ENCODE measurements at places on chromosomes 13 and 19.

DNA sequence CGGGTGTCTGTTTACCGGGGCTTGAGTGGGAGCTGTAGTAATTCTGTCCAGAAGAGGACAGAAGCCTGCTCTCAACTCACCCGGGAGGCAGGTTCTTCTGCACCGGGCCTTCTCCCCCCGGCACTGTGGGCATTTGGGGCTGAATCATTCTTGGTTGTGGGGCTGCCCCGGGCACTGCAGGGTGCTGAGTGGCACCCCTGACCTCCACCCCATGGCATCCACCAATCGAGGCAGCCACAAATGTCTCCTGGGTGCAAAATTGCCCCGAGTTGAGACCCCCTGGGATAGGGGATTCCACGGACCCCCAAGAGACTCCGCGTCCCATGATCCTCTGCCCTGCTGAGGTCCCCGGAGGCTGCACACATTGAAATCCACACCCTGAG is 68.8 kb downstream of the GNG7 start:
- DNase-seq = no peak

- no peak for DNase-seq
These were observed at the start of gene PNMA8A for GRCh38 chr19:46471116-46471733. TSS of gene PNMA8A (minus strand) at chr19:46471563. CDS start at chr19:46471035, 528 bp downstream.

DNA sequence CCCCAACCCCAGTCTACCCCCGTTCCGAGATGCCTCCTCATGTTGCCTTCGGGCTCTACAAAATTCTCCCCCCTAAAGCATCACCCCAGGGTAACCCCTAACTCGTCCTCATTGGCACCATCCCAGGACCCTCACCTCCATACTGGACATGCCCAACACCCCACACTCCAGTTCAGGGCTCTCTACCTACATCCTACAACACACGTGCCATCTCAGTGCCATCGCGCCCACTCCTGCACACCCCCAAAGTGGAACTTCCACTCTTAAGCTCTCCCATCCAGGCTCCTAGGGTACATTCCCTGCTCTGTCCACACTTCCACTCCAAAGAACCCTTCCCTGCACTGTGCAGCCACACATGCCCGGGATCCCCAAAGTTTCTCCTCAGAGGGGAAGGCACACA is 827 bp upstream of the FKRP start:
- no peak for DNase-seq

- DNase-seq = no peak
These were observed 32.9 kb downstream of the RXFP2 start for GRCh38 chr13:31772231-31772630.

DNA sequence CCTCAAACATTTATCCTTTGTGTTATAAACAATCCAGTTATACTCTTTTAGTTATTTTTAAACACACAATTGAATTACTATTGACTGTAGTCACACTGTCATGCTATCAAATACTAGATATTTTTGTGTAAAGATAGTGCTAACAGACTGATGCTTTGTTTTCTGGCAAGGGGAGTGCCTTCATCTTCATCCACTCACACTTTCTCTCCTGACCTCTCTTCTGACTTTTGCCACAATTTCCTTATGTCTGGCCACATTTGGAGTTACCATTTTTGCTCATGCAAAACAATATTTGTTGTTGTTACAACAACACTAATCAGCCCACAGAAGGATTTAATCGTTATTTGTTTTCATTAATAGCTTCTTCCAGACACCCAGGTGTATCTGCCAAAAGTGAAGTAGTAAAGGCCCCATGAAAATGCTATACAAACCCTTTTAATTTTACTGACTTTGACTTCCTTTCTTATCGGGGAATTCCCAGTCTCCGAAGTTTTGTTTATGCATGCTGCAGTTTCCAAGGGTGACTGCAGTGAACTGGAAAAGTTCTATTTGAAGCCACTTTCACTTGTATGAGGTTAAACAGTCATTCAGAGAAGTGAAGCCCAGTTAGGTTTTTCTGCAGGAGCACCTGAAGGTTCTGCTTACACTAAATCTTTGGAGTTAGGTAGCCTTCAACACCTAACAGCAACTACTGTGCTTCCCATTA is 66.1 kb upstream of the FRY start:
- DNase-seq = peak; percentile 52

DNA sequence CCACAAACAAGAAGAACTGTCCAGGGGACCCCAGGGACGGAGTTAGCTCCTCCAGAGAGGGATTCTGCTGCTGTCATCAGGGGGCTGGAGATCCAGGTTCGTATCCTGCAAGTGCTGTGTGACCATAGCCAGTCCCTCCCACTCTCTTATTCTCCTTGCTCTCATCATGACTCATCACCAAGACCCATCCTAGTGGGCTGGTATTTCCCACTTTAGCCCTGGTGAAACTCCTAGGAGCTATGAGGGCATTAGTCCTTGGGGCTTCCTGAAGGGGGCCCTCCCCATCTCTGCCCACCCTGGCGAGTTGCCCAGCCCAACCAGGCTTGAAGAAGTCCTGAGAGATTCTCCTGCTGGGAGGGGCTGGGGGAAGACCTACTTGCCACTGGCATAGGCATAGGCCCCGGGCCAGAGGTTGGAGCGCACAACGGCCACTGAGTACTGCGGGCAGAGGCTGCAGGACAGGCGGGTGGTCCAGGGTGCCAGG is 7.5 kb upstream of the DMWD start:
- no peak for DNase-seq

DNA sequence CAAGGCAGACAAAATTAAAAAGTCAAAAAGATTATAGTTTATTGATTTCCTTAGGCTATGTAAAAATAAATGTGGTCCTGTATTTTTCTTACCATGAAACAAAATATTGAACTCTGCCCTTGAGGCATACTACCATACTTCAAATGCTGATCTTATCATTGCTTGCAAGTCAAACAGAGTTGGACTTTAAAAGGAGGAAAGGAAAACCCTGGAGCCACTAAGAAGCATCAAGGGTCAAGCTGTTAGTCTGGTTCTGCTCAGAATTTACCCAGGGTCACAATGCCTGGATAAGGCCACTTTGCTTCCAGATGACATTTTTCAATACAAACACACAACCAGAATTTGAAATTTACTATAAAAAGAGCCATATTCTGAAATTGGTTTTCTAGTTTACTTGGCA is 2.2 kb upstream of the FREM2 start:
- DNase-seq = peak; percentile 73

DNA sequence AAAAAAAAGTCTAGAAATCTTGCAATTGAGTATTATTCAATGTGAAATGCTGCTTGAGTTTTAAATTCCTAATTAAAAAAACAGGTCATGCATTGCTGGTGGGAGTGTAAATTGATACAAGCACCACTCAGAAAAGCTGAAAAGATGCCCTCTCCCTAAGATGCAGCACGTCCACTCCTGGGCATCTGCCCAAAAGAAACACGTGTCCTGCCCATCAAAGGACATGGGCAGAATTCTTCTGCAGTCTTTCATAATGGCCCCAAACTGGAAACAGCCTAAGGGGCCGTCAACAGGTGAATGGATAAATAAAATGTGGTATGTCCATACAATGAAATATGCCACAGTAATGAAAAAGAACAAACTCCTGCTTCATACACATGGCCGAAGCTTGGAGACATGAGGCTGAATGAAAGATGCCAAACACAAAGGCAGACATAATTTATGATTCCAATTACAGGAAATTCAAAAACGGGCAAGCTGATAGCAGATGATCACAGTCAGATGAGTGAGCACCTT is 7.8 kb downstream of the POU2F2 start:
- DNase-seq = no peak

GRCh38 chr19:40357640-40358039 is 9.1 kb downstream of the PLD3 start:
- no peak for DNase-seq

DNA sequence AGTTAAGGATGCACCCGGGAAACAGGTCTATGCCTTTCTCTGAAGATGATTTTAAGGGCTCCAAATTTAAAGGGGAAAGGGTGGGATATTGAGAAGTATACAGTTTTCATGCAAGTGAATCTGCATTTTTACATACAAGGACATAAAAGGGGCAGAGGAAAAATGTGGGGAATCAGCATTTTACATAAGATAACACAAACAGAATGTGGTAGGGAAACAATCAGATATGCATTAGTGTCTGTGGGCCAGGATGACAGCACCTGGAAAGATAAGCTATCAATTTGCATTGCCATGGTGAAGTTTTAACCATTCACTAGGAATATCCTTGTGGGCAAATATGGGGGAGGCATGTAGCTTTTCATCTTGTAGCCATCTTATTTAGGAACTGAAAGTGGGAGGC is 24.1 kb downstream of the IGFL3 start:
- DNase-seq = no peak

GRCh38 chr13:50720861-50721671 is 122.4 kb downstream of the DLEU7 start:
- no peak for DNase-seq

DNA sequence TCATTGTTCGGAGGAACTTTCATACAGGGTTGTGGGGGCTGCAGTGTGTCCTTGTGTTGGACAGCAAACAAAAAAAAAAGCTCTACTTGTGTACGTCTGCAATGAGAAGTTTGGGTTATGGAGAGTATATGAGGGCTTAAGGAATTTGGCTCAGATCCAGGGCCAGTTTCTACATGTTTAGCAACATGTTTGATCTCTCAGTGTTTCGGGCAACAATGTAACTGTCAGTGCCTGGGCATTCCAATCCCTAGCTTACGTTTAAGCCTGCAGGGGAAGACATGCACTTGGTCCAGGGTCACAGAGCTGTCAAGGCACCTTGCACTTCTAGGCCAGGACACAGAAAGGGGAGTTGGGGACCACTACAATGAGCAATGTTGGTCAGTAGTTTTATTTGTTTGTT is 13.9 kb downstream of the ZNF543 start:
- DNase-seq = no peak

- no peak for DNase-seq
These were observed 136.6 kb upstream of the USP29 start for GRCh38 chr19:56983171-56983570.

DNA sequence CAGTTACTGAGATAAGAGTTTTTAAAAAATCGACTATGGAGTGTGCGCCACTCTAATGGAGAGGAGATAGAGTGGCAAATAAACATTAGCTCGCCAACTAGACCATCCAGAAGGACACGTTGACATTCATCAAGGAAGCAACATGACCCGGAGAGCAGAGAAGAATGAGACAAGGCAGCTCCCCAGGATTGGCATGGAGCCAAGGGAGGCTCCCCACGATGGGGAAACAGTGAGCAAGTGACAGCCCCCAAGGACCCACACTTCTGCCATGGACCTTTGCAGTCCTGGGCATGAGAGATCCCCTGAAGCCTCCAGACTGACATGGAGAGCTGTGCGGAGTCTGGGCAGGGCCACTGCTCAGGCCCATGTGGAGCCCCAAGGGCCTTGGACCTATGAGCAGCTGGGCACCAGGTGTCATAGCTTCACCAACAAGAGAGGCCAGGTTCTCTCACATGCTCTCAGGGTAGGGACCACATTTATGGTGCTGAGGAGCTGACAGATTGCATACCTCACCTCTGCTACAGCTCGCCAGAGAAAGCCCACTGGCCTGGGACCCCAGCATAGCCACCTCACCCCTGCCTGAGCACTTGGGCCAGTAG is 6.7 kb downstream of the SIGLEC6 start:
- DNase-seq = no peak

GRCh38 chr13:93951951-93952350 is 527.5 kb downstream of the DCT start:
- DNase-seq = no peak

- DNase-seq = no peak
These were observed 9.9 kb downstream of the FRY start for GRCh38 chr13:32041429-32041828.

DNA sequence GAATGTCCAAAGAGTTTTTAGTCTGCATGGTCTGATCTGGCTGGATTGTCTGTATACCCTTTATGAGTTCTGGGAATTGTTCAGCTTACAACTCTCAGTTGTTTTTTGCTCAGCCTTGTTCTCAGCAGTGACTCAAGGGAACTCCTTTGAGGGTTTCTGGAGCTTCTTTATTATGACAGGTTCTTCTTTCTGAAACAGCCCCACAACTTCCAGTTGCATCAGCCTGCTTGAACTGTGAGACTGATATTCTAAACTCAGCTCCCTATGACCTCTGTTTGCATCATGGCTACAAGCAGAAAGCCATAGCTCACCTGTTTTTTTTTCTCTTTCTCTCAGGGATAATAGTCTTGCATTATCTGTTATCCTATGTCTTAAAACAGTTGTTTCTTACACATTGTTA is 85.0 kb downstream of the TDRD3 start:
- no peak for DNase-seq

DNA sequence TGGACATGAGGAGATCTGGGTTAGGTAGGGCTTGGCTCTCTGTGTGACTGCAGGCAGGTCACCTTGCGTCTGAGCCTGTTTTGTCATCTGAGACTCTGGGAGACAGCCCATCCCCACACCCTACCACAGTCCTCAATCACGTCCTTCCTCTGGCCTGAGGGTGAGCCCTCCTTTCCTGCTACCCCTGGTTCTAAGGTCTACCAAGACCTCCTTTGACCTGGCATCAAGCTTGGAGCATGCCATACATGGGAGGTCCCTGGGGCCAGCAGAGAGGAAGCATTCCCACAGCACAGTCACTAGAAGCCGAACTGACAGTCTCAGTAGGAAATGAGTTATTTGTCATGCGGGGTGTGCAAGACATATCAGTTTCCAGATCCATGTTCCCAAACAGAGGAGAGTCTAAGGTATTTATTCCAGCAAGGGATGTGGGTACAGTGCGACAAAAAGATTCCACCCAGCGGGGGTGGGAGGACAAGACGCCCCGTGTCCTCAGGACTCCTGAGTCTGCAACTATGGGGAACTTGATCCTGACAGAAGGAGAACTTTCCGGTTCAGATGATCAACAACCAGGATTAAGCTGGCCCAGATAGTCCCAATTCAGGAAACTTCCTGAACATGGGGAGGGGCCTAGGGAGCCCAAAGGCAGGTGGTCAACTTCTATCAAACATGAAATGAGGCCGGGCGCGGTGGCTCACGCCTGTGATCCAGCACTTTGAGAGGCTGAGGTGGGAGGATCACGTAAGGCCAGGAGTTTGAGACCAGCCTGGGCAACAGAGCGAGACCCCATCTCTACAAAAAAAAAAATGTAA is 9.5 kb downstream of the ARRDC2 start:
- DNase-seq = no peak

DNA sequence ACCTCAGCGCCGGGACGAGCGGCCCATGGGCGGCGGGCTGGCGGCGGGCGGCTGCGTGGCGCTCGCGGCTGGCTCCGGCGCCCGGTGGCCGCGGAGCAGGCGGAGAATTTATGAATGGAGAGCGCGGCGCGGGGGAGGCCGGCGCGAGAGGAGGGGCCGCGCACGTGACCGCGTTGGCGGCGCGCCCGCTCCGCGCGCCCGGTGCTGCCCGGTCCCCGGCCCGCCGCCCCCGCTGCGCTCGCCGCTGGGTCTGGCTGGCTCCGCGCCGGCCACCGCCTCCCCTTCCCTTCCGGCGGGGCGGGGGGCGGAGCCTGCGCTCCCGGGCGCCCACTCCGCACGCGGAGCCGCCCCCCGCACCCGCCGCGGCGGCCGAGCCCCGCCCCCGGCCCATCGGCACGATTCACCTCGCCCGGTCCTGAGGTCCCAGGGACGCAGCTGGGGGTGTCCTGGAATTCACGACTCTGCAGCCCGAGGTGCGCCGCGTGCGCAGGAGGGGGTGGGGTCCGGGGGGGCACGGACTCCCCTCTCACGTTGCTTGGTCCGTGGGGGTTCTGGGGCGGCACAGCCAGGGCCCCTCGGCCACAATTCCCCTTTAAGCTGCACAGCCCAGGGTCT is at the start of gene CBARP:
CBARP (minus strand) TSS at position 252 of the 615 bp plus-strand sequence. CDS start 1,905 bp downstream, outside the sequence.
- DNase-seq = no peak
